HT1080 (cell line): ENCODE measurements at places on chromosomes 3 and 15. TPM values are rescaled to one million over a fixed set of nuclear protein-coding genes. Genes with fewer than 3 reads are reported as not detected.
A peak's percentile ranks its signal among the peaks of the same experiment; 100 is the strongest.

RPL29 gene
- total RNA-seq: 1,388 and 1,455 TPM in 2 replicates

HRG gene
- total RNA-seq: 0.05 TPM in 1 of 2 replicates, not detected in the other

PRR20G gene
- not detected in 2 replicates for total RNA-seq

NRG4 gene
- not detected in 2 replicates for total RNA-seq

KLF15 gene
- total RNA-seq: 0.13 and 0.20 TPM in 2 replicates

LRRIQ4 gene
- not detected in 2 replicates for total RNA-seq

ARMC8 gene
- total RNA-seq: 37.5 and 41.5 TPM in 2 replicates

TM4SF1 gene
- 508 and 543 TPM in 2 replicates for total RNA-seq

MGLL gene
- 8.7 and 10.5 TPM in 2 replicates for total RNA-seq

IMPG2 gene
- total RNA-seq: 0.03 TPM in 1 of 2 replicates, not detected in the other

HIGD2B gene
- not detected in 2 replicates for total RNA-seq

CHRM5 gene
- 0.03 TPM in 1 of 2 replicates, not detected in the other for total RNA-seq

C2CD4A gene
- total RNA-seq: not detected in 2 replicates

- DNase-seq: no peak
Measured at GRCh38 chr3:172070269-172070668, 30.9 kb downstream of the FNDC3B start.

GRCh38 chr15:31157644-31158069 lies 56.1 kb upstream of the TRPM1 start:
- no peak for DNase-seq

- DNase-seq: no peak
Measured at GRCh38 chr3:137204409-137204808, 246.6 kb downstream of the IL20RB start.

DNA sequence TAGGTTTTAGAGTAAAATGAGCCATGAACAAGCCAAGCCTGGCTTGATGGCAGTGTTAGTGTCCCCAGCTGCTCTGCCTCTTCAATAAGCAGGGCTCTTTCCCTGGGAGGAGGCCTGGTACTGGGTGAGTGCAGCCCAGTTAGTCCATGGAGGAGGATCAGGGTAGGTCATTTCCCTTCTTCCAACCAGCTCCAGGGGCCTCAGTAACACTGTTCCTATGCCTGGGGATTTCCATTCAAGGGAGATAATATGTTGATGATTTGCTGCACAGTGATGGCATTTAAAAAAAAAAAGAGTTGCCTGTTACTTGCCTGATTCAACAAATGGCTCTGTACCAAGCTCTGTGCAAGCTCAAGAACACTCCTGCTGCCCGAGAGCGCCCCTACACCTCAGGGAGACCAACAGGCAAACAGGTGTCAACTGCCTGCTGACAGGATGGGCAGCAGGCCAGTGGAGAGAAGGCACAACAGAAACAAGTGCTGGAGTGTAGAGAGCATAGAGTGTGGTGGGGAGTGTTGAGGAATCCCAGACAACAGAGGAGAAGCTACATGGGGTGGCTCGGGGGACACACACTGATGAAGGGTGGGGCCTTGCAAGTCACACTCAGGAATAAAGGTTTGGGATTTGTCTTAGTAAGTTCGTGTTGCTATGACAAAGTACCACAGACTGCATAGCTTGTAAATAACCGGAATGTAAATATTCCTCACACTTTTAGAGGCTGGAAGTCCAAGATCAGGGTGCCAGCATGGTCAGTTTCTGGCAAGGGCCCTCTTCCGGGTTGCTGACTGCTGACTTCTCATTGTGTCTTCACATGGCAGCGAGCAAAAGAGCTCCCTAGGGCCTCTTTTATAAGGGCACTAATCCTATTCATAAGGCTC lies 78.6 kb upstream of the PXYLP1 start:
- no peak for DNase-seq

DNA sequence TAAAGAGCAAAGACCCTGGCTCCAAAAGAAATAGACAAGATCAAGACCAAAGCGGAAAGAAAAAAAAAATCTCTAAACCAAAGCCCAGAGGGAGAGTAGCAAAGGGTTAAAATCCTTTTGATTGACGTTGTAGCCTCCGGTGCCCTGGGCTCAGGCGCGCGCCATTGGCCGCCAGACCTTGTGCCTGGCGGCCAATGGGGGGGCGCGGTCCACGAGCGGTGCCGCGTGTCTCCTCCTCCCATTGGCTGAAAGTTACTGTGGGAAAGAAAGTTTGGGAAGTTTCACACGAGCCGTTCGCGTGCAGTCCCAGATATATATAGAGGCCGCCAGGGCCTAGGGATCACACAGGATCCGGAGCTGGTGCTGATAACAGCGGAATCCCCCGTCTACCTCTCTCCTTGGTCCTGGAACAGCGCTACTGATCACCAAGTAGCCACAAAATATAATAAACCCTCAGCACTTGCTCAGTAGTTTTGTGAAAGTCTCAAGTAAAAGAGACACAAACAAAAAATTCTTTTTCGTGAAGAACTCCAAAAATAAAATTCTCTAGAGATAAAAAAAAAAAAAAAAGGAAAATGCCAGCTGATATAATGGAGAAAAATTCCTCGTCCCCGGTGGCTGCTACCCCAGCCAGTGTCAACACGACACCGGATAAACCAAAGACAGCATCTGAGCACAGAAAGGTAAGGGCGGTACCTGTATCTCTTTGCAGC lies at the start of gene HES1:
Gene HES1 (plus strand): TSS at position 343 of the 713 bp plus-strand sequence. CDS start 233 bp downstream, at position 576.
- DNase-seq: peak; percentile 98

- no peak for DNase-seq
Measured at GRCh38 chr3:147369231-147369630, 37.1 kb downstream of the ZIC4 start.

- peak; percentile 19 for DNase-seq
Measured at GRCh38 chr3:10417847-10418246, 87.5 kb downstream of the ATP2B2 start.

DNA sequence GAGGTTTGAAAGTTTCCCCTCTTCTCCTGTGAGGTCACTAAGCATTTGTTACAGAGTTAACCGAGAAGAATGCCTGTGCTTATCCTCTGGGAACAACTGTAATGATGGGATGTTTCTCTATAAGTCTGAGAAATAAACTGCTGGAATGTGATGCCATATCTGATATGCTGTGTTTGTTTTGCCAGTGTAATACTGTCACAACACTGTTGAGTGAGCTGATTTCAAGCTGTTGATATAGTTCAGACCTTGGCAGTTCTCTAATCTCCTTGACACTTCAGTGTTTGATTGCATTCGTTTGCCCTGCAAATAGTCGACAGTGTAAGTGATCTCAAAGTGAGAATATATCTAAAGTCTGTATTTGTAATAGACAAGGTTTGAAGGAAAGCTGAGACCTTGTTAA lies 73.3 kb downstream of the PTPRG start:
- DNase-seq: no peak

- DNase-seq: no peak
Measured at GRCh38 chr3:27927882-27928281, 205.8 kb upstream of the EOMES start.

DNA sequence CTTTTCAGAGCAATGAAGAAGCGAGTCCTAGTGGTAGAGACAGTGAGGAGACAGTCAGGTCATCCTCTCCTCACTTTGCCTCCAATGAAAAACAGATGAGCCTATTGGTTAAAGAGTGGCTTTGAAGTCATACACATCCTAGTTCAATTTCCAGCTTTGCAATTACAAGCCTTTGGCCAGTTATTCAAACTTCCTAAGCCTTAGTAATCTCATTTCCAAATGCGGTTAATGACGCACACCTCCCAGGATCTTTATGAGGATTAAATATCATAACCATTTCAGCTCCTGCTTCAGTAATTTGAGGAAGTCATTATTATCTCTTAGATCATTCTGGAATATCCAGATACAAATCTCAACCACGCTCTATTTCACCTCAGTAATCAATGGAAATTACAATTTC lies 10.0 kb upstream of the ST6GAL1 start:
- DNase-seq: peak; percentile 65

- no peak for DNase-seq
Measured at GRCh38 chr3:40336511-40337135, 27.1 kb downstream of the EIF1B start.

DNA sequence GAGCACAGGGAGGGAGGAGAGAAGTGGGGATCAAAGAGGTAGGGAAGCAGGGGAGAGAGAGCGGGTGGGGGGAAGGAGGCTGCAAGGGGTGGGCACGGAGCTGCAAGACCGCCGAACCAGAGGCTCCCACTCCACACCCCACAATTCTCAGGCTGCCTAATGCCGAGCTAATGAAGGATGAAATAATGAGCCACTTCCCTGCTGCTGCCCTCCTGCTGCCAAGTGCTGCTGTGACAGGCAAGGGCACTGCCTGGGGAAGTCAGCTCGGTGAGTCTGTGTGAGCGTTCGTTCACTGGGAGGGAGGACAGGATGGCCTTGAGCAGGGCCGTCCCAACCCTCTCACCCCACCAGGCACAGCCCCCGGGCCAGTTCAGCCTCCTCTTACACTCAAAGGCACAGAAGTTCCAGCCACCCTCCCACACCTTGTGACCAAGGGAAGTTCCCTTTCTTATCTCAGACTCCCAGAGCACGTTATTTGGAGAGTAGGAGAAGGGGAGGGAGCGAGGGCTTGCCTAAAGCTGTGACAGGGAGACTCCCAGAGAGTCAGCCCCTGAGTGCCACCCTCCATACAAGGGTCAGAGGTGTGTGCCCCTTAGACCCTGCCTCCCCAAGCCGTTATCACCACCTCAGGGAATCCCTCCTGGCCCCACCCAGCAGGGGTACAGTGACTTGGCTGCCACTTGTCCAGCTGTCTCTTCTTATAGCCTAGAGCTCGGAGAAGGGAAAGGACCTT lies 12.4 kb downstream of the GLYCTK start:
- DNase-seq: no peak

GRCh38 chr3:32082721-32083120 lies 23.7 kb upstream of the GPD1L start:
- DNase-seq: no peak

DNA sequence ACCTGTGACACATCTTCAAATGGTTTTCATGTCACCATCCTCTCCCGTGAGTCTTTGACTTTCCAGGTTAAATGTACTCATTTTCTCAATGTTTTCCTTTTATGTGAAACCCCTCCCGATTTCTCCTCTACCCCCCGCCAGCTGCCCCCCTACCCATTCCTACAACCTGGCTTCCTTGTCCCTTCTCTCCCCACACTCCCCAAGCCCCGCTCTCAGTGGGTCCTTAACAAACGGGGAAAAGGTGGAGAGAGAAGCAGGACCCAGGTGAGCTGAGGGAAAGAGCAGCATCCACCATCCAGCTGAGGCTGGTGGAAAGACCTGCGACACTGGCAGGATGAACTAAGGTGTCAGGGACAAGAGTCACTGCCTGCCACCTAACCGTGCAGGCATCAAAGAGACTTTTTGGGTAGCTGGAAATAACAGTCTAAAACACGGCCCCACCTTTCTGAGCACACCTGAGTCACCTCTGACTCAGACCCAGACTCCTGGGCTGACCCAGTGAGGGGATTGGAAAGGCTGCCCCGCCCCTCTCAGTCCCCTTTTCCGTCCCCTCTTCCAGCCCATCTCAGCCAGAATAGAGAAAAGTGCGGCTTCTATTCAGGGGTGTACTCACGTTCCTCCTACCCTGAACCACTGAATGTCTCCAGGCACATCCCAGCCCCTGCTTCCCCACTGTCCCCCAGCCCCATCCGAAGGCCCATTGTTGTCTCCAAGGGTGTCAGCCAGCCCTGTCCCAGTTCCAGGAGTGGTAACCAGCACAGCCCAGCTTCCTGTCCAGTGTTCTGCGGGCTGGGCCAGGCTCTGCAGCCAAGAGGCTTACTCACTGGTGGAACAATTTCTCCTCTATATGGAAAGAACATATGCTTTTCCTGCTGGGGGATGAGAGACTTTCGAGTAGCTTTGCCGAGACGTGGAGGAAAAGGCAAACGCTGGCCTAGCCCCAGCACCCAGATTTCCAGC lies 20.4 kb downstream of the ISG20 start:
- peak; percentile 82 for DNase-seq

GRCh38 chr15:70202756-70203155 lies 105.0 kb upstream of the TLE3 start:
- DNase-seq: no peak

- DNase-seq: no peak
Measured at GRCh38 chr15:90343302-90343790, 8.7 kb upstream of the ZNF774 start.
